ENCODE measurements at places on chromosomes 3 and 15.

GRCh38 chr15:70063261-70063925 lies 34.3 kb downstream of the TLE3 start:
- DNase-seq: no peak

GRCh38 chr3:116339441-116340028 lies 105.8 kb downstream of the LSAMP start:
- DNase-seq: no peak

GRCh38 chr15:64755427-64755940 lies 19.9 kb downstream of the RBPMS2 start:
- no peak for DNase-seq

DNA sequence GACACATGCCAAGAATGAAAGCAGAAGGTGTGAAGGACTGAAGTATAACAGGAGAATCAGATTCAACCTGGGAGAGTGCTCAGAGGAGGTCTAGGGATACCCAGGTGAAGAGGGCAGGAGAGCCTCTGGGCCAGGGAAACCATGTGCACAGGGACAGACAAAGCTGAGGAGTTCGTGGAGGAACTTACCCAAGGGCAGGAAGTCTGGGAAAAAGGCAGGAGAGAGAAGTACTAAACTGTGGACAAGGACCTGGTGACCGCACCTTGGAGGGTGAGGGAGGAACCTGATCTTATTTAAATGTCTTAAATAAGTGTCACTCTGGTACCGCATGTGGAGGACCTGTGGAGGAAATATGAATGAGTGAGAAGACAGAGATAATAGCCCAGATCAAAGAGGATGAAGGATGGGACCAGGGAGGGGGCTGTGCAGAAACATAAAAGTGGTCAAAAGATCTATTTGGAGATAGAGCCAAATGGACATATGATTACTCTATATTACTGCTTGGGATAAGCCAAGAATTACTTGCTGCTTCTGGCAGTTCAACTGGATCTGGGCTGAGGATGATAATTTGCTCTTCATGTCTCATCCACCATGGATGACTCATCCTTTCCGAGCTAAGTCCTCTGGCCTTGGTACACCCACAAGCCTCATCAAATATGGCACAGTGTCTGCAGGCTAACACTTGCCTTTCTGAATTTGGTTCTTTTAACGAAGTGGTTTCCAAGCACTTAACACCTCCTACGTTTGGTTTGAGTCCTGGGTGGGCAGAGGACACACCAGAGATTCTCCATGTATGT lies 116.9 kb upstream of the NMNAT3 start:
- DNase-seq: no peak

- DNase-seq: no peak
Measured at GRCh38 chr3:186847437-186847836, 4.9 kb downstream of the ADIPOQ start.

- no peak for DNase-seq
Measured at GRCh38 chr3:81013360-81013759, 748.1 kb downstream of the GBE1 start.

GRCh38 chr3:117630885-117631284 lies 921.3 kb downstream of the TUSC7 start:
- DNase-seq: no peak

- DNase-seq: no peak
Measured at GRCh38 chr3:127068871-127069270, 86.0 kb downstream of the PLXNA1 start.

GRCh38 chr3:9947025-9947995 lies 4.9 kb downstream of the PRRT3 start:
- no peak for DNase-seq

- no peak for DNase-seq
Measured at GRCh38 chr15:98568382-98569017, 79.8 kb upstream of the IGF1R start.

GRCh38 chr15:69615736-69616135 lies 163.1 kb downstream of the RPLP1 start:
- no peak for DNase-seq

- DNase-seq: no peak
Measured at GRCh38 chr3:123869165-123869564, 15.0 kb downstream of the MYLK start.
